CD4-positive, alpha-beta T cell treated with Interleukin-17A for 4 hours (primary cell): ENCODE measurements at places on chromosomes 11 and 22.

GRCh38 chr11:61526956-61527731 lies 18.6 kb downstream of the LRRC10B start:
- no peak for DNase-seq

DNA sequence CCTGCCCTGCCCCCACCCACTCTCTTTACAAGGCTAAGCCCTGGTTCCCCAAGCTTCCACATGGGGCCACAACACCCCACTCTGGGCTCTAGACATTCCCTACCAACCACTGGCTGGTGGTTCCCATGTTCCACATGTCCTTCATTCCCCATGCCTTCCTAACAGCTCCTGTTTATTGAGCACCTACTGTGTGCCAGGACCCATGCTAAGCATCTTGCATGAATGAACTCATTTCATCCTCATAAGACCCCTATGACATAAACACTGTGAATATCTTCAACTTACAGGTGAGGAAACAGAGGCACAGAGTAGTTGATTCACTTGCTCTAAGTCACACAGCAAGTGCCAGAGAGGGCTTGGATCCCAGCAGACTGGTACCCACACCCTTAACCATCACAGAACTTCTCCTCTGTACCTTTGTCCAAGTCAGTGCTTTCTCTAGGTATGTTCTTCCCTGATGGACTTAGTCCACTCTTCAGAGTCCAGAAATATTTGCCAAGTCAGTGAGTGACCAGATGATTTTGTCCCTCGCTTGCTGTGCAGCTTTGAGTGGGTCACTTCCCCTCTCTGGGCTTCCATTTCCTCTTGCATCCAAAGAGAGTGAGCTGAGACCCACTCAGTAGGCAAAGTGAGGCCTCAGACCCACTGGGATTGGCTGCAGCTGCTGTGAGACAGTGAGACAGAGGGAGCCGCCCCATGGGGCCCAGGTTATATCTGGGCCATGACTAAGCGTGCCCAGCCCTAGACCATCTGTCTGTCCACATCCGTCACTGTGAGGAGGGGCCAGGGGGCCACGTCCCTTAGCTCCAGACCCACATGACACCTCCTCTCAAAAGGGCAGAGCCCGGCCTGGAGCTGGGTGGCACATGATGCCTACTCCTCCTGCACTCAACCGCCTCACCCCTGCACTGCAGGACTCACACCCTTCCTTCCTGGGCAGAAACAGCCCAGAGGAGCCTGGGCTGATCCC lies 132.4 kb downstream of the MN1 start:
- no peak for DNase-seq

DNA sequence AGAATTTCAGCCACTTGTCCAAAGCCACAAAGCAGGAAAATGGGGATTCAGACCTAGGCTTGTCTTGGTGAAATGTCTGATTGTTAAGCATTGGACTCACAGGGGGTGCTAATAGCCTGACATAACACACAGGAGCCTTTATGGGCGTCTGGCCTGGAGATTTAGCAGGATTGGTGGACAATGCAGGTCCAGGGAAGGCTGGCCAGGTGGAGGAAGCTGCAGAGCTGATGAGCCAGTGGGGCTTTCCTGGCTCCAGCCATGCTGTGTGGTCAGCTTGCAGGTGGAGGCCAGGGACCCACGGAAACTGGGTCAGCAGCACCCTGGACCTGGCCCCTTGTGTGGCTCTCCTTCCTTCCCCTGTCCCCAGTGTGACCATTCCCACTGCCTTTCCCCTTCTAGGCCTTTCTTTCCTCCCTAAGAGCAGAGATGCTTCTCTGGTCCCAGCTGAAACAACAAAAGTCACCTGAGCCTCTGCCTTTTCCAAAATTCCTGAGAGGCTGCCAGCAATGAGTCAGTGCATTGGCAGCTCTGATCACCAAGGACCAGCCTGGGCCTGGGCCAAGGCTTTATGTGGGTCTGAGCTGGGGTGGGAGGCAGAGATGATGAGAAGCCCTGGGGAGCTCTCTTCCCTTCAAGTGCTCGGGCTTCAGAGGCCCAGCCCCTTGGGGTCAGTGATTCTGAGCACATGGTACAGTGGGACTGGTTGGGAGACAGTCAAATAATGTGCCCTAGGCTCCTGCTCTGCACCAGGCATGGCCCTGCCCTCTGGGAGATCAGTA lies 85.2 kb downstream of the CCDC81 start:
- no peak for DNase-seq

GRCh38 chr11:67436459-67437081 lies 912 bp downstream of the PTPRCAP start:
- peak; percentile 81 for DNase-seq

DNA sequence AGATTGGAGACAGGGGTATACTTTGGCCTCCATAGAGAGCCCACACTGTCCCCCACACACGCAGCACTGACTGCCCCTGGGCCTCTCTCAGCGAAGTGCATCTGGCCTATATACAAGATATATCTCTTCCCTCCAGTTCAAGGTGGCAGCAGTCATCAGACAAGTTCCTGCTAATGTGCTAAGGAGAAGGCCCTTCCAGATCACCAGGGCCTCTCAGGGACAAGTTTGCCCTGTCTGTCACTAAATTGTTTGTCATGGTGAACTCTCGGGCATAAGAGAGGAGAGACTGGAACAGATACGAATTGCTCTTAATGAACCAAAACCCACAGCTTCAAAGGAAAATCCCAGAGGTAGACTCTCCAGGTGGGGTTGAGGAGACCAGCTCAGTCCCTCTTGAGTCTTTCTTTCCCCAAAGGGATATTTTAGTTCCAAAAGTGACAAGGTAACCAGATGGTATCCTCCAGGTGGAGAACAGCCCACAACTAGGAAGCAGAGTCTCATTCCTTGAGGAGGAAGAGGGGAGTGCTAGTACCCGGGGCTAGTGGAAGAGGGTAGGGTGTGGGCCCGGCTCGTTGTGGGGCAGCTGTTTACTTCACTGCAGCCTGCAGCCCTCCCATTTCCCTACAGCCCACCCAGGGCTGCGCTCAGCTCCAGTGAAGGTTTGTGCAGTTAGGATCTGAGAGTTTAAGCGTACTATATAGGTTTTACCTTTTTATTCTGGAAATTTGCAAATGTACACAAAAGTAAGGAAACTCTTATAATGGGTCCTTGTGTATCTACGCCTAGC lies 2.2 kb upstream of the SLC35C1 start:
- DNase-seq, result no peak

DNA sequence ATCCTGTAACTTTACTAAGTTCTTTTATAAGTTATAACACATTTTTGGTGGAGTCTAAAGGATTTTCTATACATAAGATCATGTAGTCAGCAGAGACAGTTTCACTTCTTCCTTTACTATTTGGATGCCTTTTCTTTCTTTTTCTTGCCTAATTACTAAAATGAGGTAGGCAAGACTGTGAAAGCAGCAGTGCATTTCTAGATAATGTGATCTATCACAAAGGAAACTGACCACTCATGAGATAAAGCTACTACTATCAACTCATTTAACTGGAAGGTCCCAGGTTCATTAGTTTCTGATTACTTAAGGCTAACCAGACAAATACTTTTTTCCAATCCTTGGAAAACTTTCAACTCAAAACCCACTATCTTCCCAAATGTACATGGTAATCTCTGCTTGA lies 196.2 kb upstream of the E2F8 start:
- no peak for DNase-seq
